Activated naive CD4-positive, alpha-beta T cell treated with anti-CD3 and anti-CD28 coated beads for 36 hours (primary cell): ENCODE measurements at places on chromosomes 7 and 10.
A peak's percentile ranks its signal among the peaks of the same experiment; 100 is the strongest.

DNA sequence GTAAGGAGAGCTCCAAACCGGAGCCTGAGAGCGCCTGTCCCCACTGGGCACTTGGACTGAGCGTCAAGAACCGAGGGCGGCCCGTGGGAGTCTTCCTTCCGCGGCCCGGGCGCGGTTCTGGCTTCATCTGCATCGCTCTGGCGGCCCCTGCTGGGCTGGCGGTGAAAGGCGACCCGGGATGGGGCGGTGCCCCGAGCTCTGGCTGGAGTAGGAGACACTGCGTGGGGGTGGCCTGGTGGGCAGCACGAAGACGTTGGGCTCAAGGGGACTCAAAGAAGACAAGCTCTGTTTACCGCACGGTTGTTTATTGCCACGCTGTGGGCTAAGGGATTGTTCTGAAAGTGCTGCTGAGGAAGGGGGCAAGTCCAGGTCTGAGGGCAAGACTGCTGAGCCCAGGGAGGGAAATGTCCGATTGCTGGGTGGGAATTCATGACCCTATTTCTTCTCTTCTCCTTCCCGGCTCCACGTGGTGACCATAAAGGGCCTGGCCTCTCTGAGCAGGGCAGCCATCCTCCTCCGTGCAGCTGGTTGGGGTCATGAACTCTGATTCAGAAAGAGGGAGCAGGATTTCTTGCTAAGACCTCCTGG is 29.8 kb downstream of the PLAU start:
- H3K27ac ChIP-seq: no peak overlapping the region
- no peak overlapping the region for H3K4me3 ChIP-seq
- H3K4me1 ChIP-seq: peaks cover 5% of the 10 kb centered on the region
- DNase-seq: peak; percentile 87
- no peaks in the 10 kb centered on the region for H3K36me3 ChIP-seq

GRCh38 chr7:91288208-91288824 is 24.1 kb downstream of the FZD1 start:
- H3K4me3 ChIP-seq: no peak overlapping the region
- no peaks in the 10 kb centered on the region for H3K36me3 ChIP-seq
- DNase-seq: peak; percentile 47
- H3K4me1 ChIP-seq: no peaks in the 10 kb centered on the region
- H3K27ac ChIP-seq: no peak overlapping the region

DNA sequence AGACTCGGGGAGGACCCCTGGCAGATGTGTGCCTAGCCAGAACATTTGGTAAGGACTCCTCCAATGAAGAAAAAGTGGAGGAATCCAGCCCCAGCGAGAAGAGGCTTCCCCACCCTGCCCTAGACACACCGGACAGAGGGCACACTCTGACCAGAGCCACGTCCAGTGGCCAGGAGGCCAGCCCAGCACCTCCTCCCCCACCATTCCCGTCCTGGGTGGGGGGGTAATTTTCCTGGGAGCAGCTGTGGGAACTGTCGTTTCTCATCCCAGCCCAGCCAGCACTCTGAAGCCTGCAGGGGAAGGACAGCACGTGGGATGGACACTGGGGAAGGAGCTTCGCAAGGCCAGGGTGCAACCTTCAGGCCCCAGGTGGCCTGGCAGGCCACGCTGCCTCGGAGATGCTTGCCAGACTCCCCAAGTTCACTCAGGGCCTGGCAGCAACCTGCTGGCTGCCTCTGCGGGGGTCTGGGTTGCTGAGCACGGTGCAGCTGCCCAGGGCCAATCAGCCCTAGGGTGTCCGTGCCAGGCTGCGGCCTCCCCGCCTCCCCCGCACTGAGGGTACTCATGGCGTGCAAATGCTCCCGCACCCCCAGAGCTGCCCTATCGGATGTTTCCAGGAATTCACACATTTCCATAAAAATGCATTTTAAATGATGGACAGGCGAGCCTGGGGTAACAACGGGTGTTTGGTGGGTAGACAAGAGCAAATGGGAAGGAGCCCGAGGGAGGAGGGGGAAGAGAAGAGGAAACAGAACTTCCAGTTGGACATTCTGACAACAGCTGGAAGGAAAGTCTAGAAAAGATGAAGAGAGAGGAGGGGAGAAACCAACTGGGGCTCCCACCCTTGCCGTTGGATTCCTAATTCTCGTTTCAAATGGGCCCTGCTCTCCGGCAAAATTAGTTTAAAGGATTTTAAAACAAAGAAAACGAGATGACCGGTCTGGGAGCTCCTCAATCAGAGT is 1.9 kb upstream of the EN2 start:
- H3K4me3 ChIP-seq: peak overlapping the region; percentile 42
- no peaks in the 10 kb centered on the region for H3K36me3 ChIP-seq

DNA sequence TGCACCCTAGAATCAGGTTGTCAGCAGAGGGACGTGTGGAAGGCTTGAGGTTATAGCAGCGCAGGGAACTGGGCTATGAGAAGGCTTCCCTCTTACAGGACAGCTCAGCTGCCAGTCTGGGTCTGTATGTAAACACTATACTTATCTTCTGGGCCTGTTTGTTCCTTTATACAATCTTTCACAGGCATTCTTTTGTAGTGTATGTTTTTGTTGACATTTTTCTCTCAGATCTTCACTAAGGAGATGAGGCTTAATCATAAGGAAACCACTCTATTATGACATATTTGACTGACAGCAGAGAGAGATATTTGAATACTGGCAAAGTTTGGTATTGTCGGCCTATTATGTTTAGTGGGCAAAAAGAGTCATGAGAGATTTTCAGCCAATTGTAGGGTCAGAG is 929 bp downstream of the GBF1 start:
- peak overlapping the region; percentile 2 for H3K27ac ChIP-seq
- H3K36me3 ChIP-seq: peaks cover 5% of the 10 kb centered on the region
- H3K4me1 ChIP-seq: peaks cover 37% of the 10 kb centered on the region

DNA sequence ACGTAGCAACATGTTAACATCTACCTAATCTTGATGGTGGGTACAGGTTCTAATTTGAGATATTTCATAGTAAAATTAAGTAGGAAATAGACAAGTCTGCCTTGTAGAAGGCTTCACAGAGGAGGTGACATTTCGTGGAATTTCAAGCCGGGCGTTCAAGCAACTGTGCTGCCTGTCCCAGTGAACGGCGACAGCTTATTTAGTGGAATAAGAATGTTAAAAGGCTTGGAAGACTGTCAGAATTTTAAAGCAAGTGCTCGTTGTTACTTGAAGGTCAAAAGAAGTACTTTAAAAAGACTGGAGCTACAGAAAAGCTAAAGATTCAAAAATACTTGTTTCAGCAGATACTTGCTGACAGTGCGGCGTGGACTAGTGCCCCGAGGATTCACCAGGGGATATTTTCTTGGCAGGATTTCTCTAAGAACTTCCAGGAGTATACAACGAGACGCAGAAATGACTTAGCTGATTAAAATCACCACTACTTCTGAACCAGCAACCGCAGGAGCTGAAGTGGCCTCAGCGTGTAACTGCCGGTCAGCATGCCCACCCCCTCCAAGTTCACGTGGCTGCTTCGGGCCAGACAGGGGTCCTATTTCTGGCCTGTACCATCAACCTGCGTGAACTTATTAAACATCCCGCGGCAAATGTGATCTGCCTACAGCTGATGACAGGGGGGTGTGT is 46.5 kb downstream of the CTBP2 start:
- no peak overlapping the region for H3K4me3 ChIP-seq
- no peaks in the 10 kb centered on the region for H3K36me3 ChIP-seq
- H3K27ac ChIP-seq: no peak overlapping the region
- H3K4me1 ChIP-seq: no peaks in the 10 kb centered on the region
- DNase-seq: no peak

DNA sequence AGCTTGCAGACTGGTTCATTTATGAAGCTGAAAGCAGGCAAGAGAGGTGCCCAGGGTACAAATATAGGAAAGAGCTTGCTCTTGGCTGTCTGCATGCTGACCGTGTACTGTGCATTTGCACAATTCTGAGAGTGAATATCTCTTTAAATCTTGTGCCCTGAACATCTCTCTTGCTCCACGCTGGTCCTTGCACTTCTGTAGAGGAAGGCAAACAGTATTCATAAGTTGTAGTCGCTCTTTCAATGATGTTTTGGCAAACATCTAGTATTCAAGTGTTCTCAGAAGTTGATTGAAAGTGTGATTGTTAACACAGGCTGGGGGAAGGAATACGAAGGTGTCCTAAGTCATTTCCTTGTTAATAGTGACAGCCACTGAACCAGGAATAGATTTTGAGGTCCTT is 213.2 kb downstream of the TRIL start:
- DNase-seq: no peak
- no peak overlapping the region for H3K4me3 ChIP-seq
- peaks cover 8% of the 10 kb centered on the region for H3K27me3 ChIP-seq

DNA sequence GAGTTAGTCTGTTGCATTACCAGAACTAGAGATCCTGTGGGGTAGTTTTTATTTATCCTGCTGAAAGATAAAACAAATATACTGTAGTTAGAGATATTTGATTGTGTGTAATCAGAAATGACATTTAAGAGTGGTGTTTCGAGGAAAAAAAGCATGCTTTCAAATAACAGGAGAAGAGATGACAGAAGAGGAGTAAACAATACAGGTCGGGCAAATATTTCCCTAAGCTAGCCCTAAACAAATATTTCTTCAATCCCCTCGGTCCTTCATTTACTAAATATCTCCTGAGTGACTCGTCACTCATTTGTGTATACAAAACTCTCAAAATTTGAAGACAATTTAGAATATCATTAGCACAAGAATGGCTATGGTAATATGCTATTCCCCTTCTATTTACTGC is 219.7 kb upstream of the FERD3L start:
- H3K27ac ChIP-seq: no peak overlapping the region
- no peaks in the 10 kb centered on the region for H3K4me1 ChIP-seq
- no peaks in the 10 kb centered on the region for H3K27me3 ChIP-seq
- no peak for DNase-seq
- H3K4me3 ChIP-seq: no peak overlapping the region

- no peaks in the 10 kb centered on the region for H3K36me3 ChIP-seq
- H3K4me1 ChIP-seq: no peaks in the 10 kb centered on the region
- DNase-seq: no peak
- H3K27ac ChIP-seq: no peak overlapping the region
- no peaks in the 10 kb centered on the region for H3K27me3 ChIP-seq
Measured at GRCh38 chr7:129334473-129334872, 99.8 kb upstream of the STRIP2 start.

DNA sequence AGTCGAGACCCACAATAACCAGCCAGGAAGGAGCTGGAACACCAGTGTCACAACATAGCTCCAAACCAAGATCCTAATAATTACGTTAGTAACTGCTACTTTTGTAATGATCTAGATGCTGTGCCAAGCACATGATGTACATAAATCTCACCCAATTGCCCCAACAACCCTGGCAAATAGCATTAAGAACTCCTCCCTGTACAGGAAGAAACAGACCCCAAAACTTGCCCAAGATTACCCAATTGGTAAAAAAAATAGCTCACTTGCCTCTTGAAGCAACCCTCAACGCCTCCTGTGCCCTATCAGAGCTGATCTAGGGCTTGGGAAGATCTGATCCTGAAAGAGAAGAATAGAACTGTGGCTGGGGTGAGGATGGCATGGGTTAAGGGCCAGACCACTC is 628.7 kb upstream of the AUTS2 start:
- H3K4me3 ChIP-seq: no peak overlapping the region
- DNase-seq: no peak
- no peaks in the 10 kb centered on the region for H3K36me3 ChIP-seq
- no peaks in the 10 kb centered on the region for H3K4me1 ChIP-seq
- no peaks in the 10 kb centered on the region for H3K27me3 ChIP-seq
- no peak overlapping the region for H3K27ac ChIP-seq

DNA sequence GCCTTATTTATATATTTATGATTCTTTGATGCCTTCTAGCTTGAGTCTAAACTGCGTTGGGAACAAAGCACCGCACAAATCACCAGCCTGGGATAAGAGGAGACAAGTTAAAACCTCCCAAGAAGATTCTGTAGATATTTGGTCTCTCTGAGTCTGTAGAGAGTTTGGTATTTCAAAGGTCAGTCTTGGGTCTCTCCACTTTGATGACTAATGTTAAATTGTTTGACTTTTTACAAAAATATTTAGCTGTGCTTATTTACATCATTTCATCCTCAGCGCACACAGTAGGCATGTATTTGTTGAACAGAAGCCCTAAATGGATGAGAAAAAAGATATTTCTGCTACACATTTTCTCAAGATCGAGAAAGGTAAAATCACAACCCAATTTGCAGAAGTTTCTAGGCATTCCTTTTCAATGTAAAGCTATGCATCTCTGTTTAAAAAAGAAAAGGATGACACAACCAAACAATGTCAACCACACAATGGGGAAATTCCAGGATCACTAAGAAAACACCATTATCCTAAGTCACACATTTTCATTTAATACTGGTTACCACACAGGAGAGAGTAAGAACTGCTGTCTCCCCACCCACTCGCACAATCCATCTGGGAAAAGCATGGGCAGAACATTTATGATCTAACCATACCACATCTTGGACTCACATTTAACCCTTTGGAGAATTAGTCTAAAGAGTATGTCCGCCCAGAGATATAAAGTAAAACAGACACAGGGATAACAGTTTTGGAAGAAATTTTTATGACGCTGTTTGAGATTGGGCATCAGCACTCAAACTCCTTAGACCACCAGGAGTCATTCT is 4.4 kb downstream of the CDK6 start:
- H3K4me3 ChIP-seq: peak overlapping the region; percentile 89
- H3K27me3 ChIP-seq: peaks cover 1% of the 10 kb centered on the region
- H3K4me1 ChIP-seq: peaks cover 43% of the 10 kb centered on the region
- peak overlapping the region; percentile 98 for H3K27ac ChIP-seq
- peak; percentile 39 for DNase-seq

DNA sequence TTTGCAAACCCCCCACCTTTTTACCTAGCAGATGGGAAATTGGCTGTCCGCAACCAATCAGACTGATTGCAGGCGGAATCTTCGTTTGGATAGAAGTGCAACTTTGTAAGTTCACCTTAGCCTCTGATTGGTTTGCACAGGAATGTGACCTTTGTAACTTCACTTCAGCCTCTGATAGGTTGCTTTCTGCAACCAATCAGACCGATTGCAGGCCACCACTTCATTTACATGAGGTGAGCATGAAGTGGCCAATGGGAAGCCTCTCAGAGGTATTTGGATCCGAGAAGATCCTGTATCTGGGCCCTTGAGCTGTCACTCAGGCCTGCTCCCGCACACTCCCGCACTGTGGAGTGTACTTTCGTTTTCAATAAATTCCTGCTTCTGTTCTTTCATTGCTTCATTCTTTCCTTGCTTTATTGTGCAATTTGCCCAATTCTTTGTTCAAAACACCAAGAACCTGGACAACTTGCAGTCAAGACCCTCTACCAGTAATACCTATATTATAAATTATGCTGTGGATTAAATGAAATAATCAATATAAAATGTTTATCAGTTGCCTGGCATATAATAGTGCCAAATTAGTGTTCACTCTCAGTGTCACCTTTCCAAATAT is 491.4 kb downstream of the PLXNA4 start:
- H3K27ac ChIP-seq: no peak overlapping the region
- DNase-seq: no peak
- H3K27me3 ChIP-seq: peaks cover 16% of the 10 kb centered on the region
- H3K4me1 ChIP-seq: no peaks in the 10 kb centered on the region
